ENCODE measurements at places on chromosomes 1 and 21.

DNA sequence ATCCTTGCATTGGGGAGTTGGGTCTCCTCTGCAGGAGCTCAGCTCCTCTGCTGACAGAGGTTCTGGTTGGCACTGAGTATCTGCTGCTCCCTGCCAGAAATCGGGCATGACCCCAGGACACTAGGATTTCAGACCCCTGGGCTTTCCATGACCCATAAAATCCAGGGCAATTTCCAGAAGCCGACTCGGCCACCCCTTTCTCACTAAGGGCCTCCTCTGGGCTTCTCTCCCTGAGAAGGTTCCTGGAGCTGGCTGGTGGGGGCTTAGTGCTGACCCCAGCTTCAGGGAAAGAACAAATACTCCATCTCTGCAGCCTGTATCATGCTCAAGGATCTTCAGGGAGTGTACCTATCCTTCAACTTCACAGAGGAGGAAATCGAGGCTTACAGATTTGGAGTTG lies 603.4 kb downstream of the PTPRU start:
- DNase-seq = no peak

- DNase-seq = no peak
Measured at GRCh38 chr1:205798577-205798976, 14.4 kb downstream of the SLC41A1 start.

DNA sequence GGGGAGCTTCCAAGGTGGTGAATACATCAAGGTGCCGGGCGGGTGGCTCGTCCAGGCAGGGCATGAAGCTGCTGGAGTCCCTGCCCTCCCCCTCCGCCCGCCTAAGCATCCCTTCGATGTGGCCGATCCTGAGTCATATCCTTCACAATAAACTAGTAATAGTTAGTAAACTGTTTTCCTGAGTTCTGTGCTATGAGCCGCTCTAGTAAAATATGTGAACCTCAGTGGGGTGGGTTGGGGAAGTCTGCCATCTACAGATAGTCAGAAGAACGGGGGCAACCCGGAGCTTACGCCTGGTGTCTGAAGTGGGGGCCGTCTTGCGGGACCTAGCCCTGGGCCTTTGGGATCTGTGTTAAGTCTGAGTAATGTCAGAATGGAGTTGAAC lies 21.6 kb downstream of the C2CD2 start:
- DNase-seq = no peak

GRCh38 chr1:61741711-61742619 lies at the start of gene PATJ:
Gene PATJ, plus strand, starts transcription at chr1:61742480. Its CDS starts 20,413 bp downstream, at chr1:61762893.
- DNase-seq = peak; percentile 28

DNA sequence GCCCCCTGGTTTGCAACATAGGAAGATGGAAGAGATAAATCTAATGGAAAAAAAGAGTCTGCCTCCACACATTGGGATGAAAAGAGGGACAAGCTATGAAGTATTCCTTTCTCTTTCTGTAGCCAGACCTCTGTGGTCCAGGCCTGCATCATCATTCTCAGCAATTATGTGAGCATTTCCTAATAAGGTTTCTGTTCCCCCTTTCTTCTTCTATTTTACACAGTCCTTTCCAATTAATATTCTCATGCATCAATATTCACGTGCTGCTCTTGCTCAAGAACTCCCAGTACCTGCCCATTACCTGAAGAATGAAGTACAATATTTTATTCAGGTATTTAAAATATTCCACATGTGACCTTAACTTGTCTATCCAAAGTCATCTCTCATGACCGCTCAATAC lies 8.2 kb upstream of the SLC30A1 start:
- DNase-seq = no peak

DNA sequence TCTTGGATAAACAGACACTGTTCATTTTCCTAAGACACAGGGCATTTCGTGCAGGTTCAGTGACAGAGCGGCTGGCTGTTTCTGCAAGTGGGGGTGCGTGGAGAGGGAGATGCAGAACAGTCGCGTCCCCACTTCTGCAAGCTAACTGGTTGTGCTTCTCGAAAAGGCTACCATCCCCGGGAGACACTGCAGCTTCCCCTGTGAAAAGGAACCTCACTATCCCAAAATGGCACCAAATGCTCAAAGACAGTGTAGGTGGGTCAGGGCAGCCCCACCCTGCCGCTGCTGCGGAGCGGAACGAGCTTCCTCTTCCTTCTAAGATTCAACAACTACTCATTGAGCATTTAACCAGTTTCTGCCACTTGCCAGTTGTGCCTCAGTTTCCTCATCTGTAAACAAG lies 19.2 kb upstream of the BACE2 start:
- DNase-seq = no peak

- no peak for DNase-seq
Measured at GRCh38 chr1:99702221-99702620, 56.3 kb downstream of the PALMD start.

- no peak for DNase-seq
Measured at GRCh38 chr1:56336982-56337381, 242.4 kb downstream of the PLPP3 start.

DNA sequence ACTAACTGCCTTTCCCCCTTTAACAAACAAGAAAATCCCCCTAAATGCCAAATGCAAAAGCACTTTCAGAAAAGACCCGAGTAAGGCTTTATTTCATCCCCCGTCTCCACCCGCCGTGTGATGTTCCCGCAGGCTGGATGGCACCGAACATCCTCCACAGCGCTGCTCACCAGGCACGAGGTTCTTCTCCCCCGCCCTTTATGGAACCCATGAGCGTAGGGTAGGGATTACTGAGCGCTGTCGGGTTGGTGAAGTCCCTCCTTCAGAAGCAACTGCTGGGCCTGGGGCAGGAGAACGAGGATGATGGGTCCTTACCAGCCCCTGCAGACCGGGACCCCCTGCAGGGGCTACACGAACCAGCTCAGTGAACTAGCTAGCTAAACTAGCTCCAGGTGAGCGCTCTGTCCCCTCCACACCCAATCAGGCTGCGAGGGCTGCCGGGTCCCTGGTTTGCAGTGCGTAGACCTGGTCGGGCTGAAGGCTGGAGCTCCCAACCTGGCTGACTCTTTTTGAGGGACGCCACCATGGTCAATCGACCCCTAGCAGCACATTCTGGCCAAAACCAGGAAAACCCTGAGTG lies 80.4 kb downstream of the ITPKB start:
- DNase-seq = no peak

GRCh38 chr1:1629430-1630190 lies 2.4 kb upstream of the MMP23B start:
- peak; percentile 48 for DNase-seq

DNA sequence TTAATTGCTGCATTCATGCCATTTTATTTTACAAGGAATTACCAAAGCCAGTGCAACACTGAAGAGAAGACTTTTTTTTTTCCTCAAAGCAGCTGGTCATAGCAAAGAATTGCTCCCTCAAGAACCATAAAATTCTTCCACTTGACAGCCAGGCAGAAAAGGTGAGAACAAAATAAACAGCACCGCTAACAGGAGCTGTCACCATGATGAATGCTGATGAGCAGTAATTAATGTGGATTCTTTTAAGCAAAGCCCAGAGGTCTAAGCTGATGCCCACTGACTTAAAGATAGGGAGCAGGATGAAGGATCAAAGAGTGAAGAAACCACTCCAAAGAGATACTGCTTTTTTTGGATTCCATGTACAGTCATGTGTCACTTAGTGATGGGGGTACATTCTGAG lies 428.4 kb downstream of the BRINP3 start:
- DNase-seq = no peak

- DNase-seq = no peak
Measured at GRCh38 chr1:94734963-94735901, 84.9 kb upstream of the SLC44A3 start.

DNA sequence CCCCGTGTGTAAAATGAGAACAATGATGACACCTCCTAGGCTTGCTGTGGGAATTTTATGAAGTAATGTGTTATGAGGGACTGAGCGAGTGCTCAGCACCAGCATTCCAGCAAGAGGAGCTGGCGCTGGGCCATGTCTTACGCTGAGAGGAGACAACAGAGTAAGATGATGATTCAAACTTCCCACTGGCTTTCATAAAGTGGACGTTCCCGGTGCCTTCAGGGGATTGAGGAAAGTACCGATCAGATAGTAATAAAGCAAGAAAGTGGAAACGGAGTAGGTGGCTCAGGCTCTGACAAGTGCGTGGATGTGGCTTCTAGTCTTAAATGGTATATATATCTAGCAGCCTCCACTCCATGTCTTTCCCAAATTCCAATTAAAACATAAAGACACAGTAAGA lies 23.8 kb downstream of the EPHA10 start:
- no peak for DNase-seq

- DNase-seq = no peak
Measured at GRCh38 chr1:64492424-64492823, 22.5 kb downstream of the CACHD1 start.

- no peak for DNase-seq
Measured at GRCh38 chr1:203628201-203629015, 1.8 kb downstream of the ATP2B4 start.

GRCh38 chr1:30761381-30762151 lies 4.0 kb upstream of the LAPTM5 start:
- DNase-seq = no peak

- DNase-seq = no peak
Measured at GRCh38 chr1:16172218-16172830, 16.5 kb upstream of the EPHA2 start.

- DNase-seq = no peak
Measured at GRCh38 chr21:37724201-37724600, 192.1 kb downstream of the KCNJ6 start.

DNA sequence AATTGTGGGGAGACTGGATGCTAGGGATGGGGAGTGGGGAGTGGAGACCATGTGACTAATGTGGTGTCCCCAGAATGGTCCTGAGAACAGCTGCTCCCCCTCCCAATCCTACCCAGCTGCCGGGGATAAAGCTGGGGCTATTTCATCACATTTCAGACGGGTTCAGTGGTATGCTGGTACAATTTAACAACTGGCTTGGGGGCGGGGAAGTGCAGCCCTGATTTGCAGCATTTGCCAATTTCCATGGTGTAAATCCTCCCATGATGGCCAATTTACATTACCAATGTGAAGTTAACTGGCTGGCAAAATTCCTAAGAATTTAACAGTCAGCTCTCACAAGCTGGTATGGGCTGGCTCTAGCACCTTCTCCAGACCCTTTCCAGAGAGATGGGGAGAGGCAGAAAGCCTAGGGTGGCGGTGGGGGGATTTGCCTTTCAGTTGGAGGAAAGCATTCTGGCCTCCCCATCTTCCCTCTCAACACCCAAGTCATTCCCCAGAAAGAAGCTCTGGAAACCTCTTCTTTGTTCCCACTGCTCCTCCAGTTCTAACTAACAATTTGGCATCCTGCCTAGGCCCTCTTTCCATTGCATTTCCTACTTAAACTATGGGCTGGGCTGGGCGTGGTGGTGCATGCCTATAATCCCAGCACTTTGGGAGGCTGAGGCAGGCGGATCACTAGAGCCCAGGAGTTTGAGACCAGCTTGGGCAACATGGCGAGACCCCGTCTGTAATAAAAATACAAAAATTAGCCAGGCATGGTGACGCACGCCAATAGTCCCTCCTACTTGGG lies 11.3 kb upstream of the ADGRB2 start:
- no peak for DNase-seq

DNA sequence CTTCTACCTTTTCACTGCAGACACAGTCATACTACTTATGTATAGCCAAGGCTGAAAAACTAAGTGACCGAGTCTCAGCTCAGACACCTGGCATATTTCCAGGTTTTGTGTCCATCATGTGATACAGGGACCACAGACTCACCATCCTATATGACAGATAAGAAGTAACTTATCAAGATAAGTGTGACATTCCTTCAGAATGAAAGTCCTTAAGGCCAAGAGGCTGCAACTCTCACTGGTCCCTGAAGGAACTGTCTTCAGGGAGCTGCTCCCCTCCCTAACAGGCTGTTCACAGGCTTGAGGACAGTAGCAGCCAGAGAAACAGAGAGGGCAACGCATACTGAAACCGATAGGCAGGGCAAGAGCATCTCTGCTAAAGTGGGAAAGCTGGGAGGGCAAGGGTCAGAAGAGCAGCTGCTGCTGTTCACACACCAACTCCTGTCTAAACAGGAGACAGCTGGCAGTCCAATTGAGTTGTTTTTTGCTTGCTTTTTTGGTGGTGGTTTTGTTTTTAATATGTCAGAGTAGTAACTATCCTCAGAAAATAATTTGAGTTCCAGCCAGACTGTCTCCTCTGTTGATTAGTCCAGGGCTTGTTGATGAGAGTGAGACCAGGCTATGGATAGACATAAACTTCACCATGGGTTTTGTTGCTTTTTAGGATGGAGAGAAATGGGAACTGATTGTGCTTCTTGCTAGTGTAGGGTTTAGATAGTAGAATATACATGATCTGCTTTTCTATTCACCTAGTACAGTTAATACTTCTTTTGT lies 67.7 kb downstream of the MACF1 start:
- no peak for DNase-seq

GRCh38 chr1:95073446-95073845 lies 695 bp upstream of the ALG14 start:
- no peak for DNase-seq

GRCh38 chr1:198228925-198229324 lies 72.1 kb downstream of the NEK7 start:
- DNase-seq = no peak

Measured in stimulated activated CD8-positive, alpha-beta memory T cell treated with anti-CD3 and anti-CD28 coated beads, Interleukin-15, amount 100 ng/mL, for 1 hour (primary cell).